Ecto neural progenitor cell (in vitro differentiated cells): ENCODE measurements at places on chromosomes 6 and 20.

DNA sequence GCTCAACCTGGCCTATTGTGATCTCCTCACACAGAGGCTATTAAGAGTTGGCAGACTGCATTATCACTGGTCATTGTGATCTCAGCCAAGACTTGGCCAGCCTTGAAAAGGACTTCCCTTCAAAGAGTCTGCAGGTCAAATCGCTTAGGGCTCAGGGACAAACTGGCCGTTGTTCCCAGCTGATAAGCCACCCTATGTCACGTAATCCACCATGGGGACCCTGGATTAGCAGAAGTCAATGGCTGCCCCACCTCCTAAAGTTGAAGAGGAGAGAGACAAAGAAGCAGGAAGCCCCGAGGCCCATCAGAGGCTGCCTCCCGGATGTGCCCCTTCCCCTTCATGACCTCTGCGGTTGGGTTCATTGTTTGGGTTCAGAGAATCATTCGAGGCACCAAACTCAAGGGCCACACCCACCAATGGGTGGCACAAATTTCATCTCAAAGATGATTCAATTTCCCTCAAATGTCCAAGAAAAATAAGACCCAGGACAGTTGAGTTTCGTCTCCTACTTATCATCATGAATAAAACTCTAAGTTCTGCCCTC lies 56.6 kb downstream of the BPIFB1 start:
- DNase-seq: no peak

GRCh38 chr6:149041953-149042352 lies 275.6 kb upstream of the TAB2 start:
- DNase-seq: no peak

- DNase-seq: no peak
These were observed 31.4 kb downstream of the PRDM1 start for GRCh38 chr6:106117579-106117978.

DNA sequence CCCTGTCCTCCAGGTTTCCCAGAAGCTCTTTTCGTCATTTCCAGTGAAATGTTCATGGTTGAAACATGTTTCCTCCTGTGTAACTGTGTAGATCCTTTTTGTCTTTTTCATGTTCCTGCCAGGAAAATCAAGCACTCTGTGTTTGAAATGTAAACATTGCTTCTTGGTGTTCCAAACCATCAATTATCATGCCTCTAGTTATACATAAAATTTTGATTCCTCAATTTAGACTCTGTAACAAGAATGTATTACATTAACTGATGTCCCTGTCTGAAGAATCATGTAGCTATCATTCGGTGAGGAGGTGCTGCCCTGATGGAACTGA lies 546.3 kb upstream of the CITED2 start:
- no peak for DNase-seq

DNA sequence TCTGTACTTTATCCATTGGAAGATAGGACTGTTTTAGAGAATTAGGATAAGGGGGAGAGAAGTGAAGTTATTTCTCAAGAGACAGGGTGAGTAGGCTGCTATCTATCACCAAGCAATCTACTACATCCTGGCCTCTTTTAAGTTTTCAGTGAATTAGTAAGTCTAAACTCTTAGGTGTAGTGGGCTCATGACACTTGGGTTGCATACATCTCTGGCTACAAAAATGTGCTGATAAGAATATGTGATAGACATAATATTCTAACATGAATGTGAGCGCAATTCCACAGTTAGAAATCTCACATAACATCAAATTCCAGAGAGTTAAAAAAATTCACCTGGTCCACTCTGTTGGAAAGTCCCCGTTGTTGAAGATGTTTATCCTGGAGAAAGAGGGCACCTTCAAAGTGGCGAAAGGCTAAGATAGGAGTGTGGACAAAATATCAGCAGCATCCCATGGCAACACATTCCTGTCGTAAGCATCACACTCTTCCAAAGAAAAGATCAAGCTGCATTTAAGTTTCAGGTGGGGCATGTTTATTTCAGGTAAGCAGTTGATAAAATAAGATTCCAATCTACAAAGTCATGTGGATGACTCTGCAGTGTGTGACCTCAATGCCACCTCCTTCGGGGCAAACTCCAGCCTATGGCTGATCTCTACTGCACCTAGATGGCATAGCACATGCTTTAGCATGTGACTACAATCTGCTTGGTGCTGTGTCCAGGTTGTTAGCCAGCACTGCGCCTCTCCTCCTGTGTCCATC lies 111.7 kb upstream of the NEDD9 start:
- no peak for DNase-seq

- no peak for DNase-seq
These were observed 14.5 kb downstream of the PCIF1 start for GRCh38 chr20:45948742-45949541.
